Stimulated activated CD4-positive, alpha-beta T cell treated with anti-CD3 and anti-CD28 coated beads, Interleukin-12 subunit alpha, Interleukin-12 subunit beta, amount 100 ng/mL, for 48 hours (primary cell): ENCODE measurements at places on chromosomes 4 and X.
A peak's percentile ranks its signal among the peaks of the same experiment; 100 is the strongest.

DNA sequence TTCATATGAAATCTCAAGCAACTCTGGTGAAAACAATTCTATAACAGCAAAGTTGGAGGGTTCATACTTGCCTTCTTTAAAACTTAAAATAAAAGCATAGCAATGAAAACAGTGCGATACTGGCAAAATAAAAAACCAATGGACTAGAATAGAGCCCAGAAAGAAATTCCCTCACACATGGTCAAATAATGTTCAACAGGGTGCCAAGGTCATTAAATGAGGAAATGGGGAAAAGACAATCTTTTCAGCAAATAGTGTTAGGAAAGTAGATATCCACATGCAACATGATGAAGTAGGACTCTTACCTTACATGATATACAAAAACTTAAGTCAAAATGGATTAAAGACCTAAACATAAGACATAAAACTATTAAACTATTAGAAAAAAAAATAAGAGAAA is 970.2 kb upstream of the AGA start:
- no peak for DNase-seq

DNA sequence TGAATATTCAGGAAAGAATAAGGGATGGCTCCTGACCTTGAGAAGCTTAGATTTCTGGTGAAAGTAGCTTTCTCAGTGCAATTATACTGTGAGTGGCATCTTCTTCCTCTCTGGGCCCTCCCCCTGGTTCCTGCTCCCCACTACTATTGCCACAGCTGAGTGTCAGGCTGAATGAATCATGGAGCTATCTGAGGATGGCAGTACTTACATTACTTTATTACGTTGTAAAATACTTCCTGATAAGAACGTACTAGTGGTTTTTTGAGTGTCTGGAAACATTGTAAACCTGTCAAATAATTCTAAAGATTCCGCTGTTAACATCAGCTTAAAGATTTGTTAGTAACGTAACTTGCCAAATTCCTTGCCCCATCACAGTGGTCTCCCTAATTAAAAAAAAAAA is 36.2 kb downstream of the ARHGAP10 start:
- DNase-seq, result no peak

DNA sequence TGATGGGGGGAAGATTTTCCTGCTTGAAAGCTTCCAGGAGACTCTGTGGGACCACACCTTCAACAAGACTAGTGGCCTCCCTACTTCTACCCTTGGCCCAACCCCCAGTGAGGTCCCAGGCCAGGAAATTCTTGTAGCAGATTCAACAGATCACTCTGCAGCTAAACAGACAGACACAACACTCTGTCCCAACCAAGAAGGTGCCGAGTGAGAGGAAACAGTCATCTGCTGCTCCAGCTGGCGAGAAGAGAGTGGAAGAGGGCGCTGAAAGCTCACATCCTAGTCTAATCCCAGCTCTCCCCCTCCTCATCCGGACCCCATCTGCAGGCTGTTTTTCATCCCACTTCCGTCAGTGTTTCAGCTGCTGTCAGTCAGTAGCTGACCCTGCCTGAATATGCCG is 63.4 kb downstream of the CHRDL1 start:
- no peak for DNase-seq

GRCh38 chr4:169847171-169847570 is 89.4 kb upstream of the HPF1 start:
- DNase-seq, result no peak

DNA sequence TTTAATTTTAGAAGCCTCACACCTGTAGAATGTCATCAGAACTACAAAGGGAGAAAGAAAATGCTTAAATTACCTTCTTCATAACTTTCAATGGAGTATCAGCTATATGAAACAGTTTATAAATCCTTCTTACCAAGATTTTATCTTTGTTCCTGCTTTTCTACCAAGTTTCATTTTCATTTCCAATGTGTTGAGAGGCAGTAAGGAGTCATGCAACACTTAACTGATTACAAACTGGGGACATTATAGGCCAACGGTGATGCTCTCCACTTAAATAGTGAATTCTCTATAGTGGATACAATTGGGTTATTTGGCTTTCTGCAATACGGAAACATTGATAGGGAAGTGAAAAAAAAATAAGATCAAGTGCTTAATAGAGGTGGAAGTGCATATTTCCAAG is 145.2 kb upstream of the FTHL17 start:
- DNase-seq, result no peak

GRCh38 chr4:81225252-81225651 is 10.2 kb upstream of the PRKG2 start:
- no peak for DNase-seq

DNA sequence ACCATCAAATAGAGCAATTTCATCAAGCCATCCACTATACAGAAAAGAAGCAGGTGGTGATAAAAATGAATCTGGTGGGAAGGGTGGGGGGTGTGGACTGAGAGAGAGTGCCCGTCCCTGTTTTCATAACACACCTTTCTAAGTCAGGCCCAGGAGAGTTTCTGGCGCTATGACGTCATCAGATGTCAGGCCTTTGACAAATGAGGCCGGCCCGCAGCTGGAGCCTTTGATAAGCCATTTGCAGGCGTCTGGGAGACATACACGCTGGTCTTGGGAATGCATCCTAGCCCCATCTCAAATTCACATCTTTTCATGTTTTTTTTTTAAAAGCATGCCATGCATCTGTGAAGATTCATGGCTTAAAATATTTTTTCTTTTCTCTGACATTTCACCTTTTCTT is 404.5 kb downstream of the BCOR start:
- DNase-seq, result no peak

DNA sequence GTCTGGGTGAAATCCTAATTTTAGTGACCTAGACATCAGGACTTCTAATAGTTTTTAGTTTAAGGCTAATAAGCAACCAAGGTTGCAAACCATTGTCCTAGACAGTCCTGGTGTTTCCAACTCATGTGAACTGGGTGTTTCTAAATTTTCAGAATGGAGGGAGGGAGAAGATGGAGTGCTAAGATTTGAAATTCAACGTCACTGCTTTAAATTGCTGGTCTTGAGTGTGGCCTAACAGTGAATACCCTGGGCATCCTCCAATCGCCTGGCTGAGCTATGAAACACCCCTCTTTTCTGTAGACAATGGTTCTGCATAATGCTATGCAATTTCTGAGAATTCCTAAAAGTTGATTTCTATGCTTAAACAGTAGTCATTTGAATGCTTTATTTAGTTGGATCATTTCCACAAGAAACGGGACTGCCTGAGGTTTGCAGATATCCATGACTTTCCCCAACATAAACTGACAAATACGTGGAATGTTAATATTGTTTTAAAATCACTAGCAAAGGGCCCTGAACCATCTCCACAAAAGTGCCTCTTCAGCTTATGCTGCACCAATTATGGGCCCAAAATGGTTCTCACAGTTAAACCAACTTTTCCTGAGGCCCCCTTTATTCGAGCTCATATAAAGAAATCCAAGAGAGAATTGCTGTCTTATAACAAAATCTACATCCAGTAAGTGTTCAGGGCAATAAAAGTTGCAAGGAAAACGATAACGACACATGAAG is 1.1 kb downstream of the FBXL5 start:
- DNase-seq, result no peak

- DNase-seq, result no peak
Observed at GRCh38 chr4:41369680-41370079, 113.0 kb downstream of the UCHL1 start.

- DNase-seq, result peak; percentile 27
Observed at GRCh38 chrX:9677098-9677739, 88.4 kb downstream of the GPR143 start.

DNA sequence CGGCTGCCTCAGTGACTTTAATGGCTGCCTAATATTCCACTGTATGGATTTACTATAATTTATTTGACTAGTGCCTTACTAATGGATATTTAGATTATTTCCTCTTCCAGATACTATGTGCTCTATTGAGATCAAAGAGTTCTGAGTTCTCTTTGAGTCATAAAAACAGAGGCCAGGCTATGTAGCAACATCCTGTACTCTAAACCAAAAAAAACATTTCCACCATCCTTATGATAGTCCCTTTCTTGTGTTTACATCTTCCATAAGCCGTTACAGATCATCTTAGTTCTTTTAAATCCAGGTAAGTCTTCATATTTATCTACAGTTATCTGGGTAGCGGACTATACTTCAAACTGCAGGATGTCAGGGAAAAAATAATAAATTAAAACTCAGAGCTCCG is 56.6 kb upstream of the TMEM184C start:
- DNase-seq, result no peak
